OCI-LY7 (cell line): ENCODE measurements at places on chromosomes 16 and 17. TPM values are rescaled to one million over a fixed set of nuclear protein-coding genes. Genes with fewer than 3 reads are reported as not detected.
A peak's percentile ranks its signal among the peaks of the same experiment; 100 is the strongest.

DNA sequence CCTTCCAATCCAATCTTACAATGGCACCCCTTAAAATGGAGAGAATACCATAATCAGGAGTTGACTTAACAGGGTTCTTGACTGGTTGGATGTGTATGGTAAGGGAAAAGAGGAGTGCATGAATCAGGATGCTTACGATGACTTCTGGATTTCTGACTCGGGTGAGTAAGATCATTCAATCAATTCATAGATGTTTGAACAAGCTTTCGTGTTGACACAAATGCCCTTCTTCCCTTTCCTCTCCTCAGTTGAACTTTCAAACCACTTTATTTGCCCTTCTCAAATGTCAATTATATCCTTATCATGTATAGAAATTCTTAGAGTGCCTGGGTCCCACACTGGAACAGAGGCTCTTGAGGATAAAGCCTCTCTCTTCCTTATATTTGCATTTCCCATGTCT lies 25.9 kb downstream of the ABCC12 start:
- DNase-seq: no peak

FAM20A gene
- total RNA-seq: not detected in 2 replicates

DNA sequence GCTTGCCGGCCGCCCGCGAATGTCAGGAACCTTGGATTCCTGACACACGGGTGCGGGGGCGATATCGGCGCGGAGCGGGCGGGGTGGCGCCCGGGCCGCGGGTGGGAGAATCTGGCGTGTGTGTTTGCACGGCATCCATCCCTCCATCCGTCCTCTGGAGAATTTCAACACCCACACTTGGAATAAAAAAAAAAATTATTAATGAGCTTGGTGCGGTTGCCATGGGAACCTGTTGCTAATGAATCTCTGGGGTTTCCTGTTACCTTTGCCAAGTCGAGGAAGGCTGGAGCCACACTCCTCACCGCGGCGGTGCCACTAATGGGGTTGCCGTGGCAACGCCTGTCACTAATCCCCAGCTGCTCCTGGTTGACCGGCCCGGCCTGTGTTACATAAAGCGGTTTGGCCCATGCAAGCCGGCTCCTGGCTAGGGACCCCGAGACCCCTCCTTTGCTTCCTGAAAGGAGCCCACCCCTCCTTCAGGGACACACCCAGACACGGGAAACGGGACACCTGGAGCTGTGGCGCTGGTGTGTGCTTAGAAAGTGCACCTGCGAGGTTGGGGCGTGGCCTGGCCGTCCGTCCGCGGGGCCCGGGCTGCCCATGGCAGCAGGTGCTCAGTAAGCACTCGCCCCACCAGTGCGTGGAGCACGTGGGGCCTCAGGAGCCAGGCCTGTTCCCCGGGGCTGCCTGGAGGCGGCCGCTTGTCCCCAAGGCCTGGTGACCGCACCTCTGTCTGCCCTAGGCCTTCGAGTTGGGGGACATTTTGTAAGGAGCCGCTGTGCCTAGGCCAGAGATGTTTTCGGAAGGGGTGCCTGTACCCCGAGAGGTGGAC lies 14.6 kb downstream of the CACNA1H start:
- no peak for DNase-seq

AIPL1 gene
- total RNA-seq: not detected in 2 replicates

GRCh38 chr16:3609895-3610697 lies 1.3 kb downstream of the SLX4 start:
- DNase-seq: peak; percentile 50

GRCh38 chr17:6868582-6868981 lies 37.1 kb upstream of the TEKT1 start:
- no peak for DNase-seq

- no peak for DNase-seq
These were observed 387.3 kb downstream of the MAF start for GRCh38 chr16:79213214-79213613.

DNA sequence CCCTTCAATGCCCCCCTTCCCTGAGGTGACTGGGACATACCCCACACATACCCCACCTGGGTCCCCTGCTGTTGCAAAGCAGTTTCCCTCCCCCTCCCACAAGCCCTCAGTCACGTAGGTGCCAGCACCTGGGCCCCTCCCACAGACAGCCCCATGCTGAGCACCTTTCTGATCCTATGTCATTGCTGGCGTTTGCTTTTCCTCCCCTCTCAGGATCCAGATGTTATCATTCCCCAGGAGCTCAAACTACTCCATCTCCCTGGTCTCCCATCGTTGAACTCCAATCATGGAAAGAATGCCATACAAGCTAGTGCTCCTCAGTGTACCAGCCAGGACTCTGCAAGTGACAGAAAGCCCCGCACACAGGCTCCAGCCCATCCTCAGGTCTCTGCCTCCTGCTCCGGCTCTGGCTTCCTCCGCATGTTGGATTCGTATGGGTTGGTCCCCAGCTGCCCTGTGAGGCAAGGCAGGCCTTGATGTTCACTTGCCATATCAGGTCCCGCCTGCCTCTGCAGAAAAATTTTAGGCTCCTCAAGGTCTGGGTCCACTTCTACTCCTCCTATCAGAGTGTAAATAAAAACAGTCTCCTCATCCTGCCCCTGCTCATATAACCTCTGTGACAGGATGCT lies 31.4 kb upstream of the MED9 start:
- DNase-seq: no peak

GRCh38 chr16:66007717-66008116 lies 358.8 kb upstream of the CDH5 start:
- no peak for DNase-seq

ASPHD1 gene
- total RNA-seq: 0.30 TPM in 1 of 2 replicates, not detected in the other

PHF23 gene
- total RNA-seq: 36.5 and 43.3 TPM in 2 replicates

GRCh38 chr16:85173981-85174751 lies 61.9 kb upstream of the CIBAR2 start:
- DNase-seq: no peak

ABCA9 gene
- total RNA-seq: 0.06 TPM in 1 of 2 replicates, not detected in the other

GRCh38 chr17:76688165-76688622 lies 22.6 kb downstream of the MXRA7 start:
- no peak for DNase-seq

DNA sequence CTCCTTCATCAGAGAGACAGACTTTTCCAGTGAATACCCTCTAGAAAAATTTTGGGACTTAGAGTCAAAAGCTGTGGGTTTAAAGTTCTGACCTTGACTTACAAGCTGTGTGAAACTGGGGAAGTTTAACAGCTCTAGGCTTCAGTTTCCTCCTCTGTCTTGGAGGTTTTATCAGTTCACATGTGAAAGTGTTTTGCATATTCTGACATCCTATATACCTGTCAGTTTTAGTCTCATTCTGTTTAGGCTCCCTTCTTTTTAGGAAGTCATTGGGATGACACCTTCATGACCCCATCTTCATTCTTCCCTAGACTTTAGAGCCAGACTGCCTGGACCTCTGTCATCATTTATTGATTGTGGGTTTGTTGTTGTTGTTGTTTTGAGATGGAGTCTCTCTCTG lies 44.4 kb downstream of the YPEL2 start:
- peak; percentile 30 for DNase-seq

DNA sequence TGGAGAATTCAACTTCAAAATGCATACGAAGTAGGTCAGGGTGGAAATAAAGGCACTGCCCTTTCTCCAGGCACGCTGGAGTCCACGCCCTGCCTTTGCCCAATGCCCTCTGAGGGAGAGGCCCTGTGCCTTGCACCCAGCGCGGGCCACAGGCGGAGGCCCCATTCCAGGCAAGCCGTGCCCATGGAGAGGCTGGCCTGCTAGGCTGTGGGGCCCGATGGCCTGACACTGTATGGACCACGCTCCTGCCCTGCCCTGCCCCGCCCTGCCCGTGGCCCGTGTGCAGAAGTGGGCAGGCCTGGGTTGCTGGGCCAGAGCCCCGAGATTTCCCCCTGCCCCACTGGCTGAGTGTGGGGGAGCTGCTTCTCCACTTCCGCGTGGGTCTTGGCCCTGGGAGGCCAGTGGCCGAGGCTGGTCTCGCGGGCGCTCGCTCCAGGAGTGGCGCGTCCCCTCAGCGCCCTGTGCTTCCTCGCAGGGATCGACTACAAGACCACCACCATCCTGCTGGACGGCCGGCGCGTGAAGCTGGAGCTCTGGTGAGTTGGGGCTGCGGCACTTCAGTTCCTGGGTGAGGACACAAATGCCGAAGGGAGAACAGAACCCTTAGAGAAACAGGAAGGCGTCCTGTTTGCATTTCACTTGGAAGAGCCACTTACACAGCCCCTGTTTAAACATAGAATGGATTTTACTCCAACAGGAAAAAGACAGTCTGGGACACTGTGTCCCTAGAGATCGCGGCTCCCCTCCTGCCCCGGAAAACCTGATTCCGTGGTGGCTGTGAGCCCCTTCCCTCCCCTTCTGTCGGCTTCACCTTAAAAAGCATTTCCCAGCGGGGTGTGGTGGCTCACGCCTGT lies 13.8 kb upstream of the WFIKKN1 start:
- no peak for DNase-seq

- peak; percentile 88 for DNase-seq
These were observed 26.0 kb downstream of the TK2 start for GRCh38 chr16:66523861-66524354.

TAC4 gene
- total RNA-seq: not detected in 2 replicates

NPIPA8 gene
- total RNA-seq: 8.8 and 18.5 TPM in 2 replicates

SCGB1C2 gene
- total RNA-seq: not detected in 2 replicates
